ENCODE measurements at places on chromosomes 5 and 9.

- DNase-seq = no peak
These were observed 4.4 kb upstream of the CEP72 start for GRCh38 chr5:607541-608428.

DNA sequence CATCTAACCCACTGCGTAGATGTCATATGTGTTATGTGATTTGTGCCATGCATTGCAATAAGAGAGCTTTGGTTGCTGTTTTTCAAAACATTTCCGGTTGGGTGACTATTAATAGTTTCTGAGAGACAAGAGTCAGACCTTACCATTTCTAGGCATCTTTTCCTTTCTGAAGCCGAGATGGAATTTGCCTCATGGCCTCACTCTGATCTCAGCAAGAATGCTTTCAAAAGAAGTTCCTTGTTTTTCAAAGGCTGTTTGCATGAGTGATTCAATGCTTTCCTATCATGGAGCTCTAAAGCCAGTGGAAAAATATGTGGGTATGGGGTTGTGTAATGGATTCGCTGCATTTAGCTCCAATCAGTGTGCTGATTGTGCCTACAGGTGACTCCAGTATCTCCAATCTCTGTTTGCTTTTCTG, 203.1 kb upstream of the PPP1R2B start:
- DNase-seq = no peak

GRCh38 chr5:39208471-39208870, 10.9 kb downstream of the FYB1 start:
- no peak for DNase-seq

GRCh38 chr5:109668237-109668636, 21.5 kb upstream of the MAN2A1 start:
- no peak for DNase-seq

GRCh38 chr5:142134331-142135010, 25.9 kb downstream of the NDFIP1 start:
- no peak for DNase-seq

- DNase-seq = no peak
These were observed 3.1 kb upstream of the GLIS3 start for GRCh38 chr9:4303006-4303405.

DNA sequence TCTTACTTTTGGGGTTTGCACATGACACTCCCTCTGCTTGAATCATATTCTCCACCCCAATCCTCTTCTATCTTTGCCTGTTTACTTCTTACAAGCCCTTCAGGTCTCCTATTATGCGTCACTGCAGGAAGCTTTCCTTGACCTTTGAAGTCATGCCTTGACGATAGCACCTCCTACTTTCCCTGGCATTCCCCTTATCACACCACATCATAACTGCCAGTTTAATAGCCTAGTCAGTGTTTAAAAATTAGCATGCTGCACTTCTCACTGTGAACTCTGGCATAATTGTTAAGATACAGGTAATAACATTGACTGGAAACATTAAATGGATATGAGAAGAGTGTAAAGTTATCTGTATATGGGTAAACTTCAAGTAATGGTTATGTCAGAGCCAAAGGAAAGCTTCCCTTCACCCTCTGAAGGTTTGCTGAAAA, 37.1 kb upstream of the CEP120 start:
- DNase-seq = no peak

DNA sequence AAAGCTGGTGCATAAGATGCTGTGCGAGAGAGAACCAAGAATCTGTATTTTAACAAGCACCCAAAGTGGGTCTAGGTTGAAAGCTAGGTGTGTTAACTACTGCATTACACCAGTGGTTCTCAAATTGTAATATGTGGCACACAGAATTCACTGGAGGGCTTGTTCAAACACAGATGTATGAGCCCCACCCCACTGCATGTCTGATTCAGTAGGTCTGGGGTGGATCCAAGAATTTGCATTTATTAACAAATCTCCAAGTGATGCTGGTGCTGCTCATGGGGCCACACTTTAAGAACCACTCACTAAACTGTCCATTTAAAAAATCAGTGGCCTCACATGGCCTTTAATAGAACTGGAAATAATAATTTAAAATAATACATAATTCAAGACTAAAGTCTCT, 40.4 kb downstream of the LPAR1 start:
- no peak for DNase-seq

- no peak for DNase-seq
These were observed 201.3 kb downstream of the ALDH1A1 start for GRCh38 chr9:72751541-72751940.

DNA sequence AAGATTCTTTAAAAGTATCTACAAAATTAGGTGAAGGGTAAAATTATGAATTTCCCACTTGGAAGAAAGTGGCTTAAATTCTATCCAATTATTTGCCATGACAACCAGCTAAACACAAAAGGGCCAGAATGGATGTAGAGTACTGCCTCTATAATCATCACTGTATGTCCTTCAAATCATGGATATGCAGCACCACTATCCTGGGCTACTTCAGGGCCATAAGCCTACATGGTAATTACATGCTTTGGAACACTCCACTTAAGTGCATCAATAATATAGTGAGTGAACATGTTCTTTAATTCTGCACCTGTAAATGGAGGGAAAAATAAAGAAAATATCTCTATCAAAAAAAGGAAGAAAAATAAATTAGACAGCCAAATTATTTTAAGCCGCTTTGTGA, 575.2 kb downstream of the ISL1 start:
- DNase-seq = no peak
